ENCODE measurements at places on chromosomes 11 and 22.

GRCh38 chr11:36264011-36264972 lies 24.9 kb downstream of the COMMD9 start:
- DNase-seq, result no peak

DNA sequence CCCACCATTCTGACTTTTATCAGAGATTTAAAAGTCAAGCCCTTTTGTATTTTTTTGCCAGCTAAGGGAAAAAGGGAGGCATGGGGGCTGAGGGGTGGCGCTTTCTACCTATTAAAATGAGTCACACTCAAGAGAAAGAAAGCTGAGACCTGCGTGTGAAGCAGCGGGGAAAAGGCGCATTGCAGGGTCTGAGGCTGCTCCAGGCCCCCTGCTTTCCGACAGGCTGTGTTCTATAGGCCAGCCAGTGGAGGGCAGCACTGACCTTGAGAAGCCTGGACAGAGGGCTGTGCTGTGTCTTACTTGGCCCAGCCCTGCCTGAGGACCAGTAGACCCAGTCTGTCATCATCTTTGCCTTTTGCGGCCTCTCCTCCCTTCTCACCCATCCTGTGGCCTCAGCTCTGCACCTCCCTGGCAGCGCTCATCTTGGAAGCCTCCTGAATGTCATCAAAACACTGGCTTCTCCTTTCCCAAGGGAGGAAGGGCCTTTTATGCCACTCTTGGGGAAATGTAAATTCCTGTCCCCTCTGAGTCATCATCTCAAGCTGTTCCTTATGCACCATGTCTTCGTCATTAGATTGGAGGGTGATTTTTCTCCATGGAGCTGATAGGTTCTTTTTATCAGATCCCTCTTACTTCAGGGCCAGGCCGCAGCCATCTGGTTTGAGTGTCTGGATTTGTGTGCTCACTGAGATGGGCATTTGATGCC lies 12.6 kb upstream of the MAPK8IP1 start:
- peak; percentile 84 for DNase-seq

DNA sequence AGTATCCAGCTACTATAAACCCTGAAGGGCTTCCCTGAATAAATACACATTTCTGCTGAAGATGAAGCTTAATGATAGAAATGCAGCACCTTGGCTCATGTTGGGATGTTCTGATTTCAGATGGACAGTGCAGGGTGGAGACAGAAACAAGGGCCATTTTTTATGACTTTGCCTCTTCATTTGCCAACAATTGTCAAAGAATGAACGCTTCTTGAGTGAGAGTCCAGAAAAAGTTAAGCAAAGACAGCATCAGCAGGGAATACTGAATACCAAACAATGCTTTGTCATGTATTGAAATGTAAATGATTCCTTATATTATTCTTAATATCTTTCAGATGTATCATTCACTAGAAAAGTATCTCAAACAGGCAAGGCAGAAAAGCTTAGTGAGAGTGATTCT lies 84.9 kb downstream of the TRPC6 start:
- DNase-seq, result no peak

- DNase-seq, result no peak
Measured at GRCh38 chr22:40329466-40329865, 16.8 kb upstream of the ADSL start.

GRCh38 chr11:130279989-130280388 lies 34.7 kb downstream of the ZBTB44 start:
- DNase-seq, result no peak

DNA sequence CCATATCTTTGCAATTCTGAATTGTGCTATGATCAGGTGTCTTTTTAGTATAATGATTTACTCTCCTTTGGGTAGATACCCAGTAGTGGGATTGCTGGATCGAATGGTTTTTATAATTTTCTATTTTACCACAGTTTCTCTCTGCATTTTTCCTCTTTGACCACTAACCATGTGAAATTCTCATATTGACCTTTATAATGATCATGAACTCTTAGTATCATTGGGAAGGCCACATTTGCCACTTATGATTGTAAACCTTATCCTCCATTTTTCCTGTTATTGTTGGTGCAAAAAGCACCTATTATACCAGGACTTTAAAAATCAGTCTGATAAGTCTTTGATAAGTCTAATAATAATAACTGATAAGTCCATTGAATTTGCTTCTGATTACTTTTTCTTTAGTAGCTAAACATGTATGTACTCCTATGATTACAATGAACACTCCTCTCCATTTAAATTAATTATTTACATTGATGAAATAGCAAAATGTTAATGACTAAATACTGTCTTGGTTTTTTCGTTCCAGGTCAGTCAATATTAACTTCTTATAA lies 9.6 kb downstream of the NEAT1 start:
- no peak for DNase-seq
